Activated T-helper 1 cell treated with anti-CD3 and anti-CD28 coated beads, Interleukin-12 subunit alpha, Interleukin-12 subunit beta, Interleukin-2, Interleukin-4 antibody, amounts not matched to agents 30 ng/mL and 10 ng/mL and 1 ng/mL, durations not matched to agents 14 hours and 24 hours and 36 hours (primary cell): ENCODE measurements at places on chromosomes 16 and 17.

DNA sequence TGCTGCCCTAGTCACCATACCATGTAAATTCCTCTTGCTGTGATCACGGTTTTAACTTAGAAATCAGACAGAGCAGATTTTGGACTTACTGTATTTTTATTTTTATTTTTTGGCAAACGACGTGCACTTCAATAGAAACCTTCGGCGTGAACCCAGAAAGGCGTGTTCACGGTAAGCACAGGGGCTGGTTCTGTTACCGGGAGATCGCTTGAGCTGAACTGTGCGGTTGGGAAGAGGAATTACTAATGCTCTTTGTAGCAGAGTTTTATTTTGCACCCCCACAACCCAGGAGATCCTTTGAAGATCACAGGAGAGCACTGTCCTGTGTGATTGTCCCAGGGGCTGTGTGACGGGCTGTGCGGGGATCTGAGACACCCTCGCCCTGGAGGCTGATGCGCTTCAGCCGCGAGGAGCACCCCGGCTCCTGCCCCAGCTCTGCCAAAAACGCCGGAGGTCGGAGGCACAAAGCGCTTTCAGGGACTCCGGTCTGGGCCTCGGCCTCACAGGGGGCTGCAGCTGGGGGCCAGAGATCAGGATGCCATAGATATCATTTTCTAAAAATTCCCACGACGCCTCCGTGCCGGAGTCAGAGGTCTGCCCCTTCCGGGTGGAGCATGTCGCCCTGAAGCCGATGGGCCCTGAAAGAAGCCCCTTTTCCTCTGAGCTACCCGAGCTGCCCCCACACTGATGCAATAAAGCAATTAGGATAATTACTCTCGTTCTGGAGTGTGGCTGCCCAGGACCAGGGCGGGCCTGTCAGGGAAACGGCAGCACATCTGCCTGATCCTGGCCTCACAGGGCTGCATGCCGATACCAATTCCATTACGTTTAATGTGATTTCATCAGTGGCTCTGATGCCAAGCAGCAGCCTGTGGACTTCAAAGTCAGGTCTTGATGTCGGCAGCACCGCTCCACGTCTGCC is 71.8 kb downstream of the LMF1 start:
- no peak for DNase-seq

GRCh38 chr16:65739518-65739917 is 617.7 kb upstream of the CDH11 start:
- DNase-seq: no peak

- DNase-seq: no peak
These were observed 33.5 kb downstream of the GRIN2C start for GRCh38 chr17:74825952-74826719.

DNA sequence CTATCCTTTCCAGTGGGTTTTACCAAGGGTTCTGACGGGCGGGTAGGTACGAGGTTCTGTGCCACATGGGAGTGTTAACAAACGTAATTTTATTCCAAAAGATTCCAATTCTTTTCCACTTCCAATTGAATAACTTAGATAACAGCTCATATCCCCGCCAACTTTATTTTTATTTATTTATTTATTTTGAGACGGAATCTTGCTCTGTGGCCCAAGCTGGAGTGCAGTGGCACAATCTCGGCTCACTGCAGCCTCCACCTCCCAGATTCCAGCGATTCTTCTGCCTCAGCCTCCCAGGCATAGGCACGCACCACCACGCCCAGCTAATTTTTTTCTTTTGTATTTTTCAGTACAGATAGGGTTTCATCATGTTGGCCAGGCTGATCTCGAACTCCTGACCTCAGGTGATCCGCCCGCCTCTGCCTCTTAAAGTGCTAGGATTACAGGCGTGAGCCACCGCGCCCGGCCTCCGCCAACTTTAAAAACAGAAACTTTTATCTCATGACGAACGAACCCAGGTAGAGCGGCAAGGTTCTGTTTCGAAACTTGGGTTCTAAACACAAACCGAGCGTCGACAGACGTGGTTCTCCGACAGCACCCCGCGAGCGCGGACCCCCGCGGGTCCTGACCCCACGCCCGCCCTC is 613 bp downstream of the ECI1 start:
- DNase-seq: peak; percentile 34

- no peak for DNase-seq
These were observed 5.9 kb upstream of the NAGS start for GRCh38 chr17:43998552-43998951.

- DNase-seq: no peak
These were observed 8.1 kb downstream of the CRISPLD2 start for GRCh38 chr16:84827897-84828296.

- DNase-seq: no peak
These were observed 25.2 kb upstream of the HEATR6 start for GRCh38 chr17:60103957-60104356.

DNA sequence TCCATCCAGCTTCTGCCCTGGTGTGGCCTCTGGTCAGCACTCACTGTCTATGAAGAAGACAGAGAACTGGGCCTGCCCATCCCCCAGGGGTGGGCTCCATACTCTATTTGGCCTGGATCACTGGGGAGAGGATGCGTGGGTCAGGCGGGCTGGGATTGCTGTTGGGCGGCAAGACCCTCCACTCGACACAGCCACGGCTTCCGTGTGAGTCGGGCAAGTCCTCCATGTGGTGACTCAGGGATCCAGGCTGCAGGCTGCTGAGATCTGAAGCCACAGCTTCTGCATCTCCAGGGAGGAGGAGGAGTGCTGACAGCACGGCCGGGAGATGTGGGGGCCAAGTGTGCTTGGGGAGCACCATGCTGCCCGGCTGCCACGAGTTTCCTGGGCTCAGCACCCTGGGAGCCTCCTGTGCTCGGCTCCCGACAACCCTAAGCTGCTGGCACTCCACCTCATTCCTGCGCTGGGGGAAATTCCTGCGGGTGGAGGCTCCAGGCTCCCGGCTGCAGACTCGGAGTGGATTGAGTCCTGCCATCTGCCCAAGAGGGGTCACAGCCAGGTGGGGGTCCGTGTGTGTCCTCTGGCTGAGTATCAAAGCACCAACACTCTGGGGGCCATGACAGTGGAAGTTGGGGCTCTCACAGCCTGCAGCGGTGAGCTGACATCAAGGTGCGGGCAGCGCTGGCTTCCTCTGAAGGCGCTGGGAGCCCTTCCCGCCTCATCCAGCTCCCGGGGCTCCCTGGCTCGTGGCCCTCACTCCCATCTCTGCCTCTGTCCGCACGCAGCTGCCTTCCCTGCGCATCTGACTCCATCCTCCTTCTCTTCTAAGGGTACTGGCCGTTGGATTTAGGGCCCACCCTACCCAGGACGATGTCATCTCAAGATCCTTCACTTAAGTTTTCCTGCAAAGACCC is 24.4 kb upstream of the CBFA2T3 start:
- no peak for DNase-seq

DNA sequence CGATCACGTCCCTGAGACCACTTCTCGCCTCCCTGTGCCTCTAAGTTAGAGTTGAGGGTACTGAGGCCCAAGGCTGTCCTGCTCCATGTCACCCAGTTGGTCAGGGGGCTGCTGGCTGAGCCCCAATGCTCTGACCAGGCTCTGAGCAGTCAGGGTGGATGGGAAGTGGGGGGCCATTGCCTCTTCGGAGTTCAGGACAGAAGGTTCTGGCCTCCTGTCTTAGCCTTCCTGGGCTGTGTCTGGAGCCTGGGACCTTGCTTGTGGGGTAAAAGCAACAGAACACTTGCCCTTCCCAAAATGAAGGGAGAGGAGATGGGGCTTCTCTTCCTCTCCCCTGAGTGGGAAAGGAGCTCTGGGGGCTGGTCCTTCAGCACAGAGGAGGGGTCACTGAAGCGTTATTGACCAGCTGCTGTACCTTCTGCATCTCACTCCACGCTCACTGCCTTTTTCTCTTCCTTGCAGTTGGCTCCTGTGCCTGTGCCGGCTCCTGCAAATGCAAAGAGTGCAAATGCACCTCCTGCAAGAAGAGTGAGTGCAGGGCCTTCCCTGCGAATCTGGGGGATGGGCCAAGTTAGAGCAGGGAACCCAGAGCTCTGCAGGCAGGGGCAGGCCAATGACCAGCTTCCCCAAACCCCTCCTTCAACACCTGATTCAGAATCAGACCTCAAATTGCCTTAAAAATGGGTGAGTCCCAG is 580 bp downstream of the MT1X start:
- no peak for DNase-seq

DNA sequence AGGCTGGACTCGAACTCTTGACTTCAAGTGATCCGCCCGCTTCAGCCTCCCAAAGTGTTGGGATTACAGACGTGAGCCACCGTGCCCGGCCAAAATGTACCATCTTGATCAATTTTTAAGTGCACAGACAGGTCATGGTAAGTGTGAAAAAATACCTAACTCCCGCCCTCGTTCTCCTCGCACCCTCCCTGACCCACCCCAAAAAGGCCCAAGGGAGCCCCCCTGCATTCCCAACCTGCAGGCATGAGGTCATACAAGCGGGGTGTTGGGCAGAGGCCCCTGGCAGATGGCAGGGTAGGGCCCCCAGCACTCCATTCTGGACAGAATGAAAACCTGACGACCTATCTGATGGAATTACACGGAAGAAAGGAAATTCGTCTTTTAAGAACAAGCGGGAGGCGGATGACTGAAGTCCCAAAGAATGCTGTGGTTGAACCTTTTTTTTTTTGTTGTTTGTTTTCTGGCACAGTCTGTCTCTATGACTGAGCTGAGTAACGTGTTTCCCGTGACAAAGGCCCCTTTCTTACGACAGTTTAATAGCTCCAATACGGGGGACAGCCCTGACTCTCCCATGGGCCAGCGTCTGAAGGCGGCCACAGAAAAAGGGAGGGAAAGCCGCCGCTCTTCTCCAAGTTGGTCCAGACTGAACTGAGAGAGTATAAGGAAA is 376.4 kb downstream of the SLC39A11 start:
- no peak for DNase-seq

GRCh38 chr16:55836158-55836611 is 3.3 kb upstream of the CES1 start:
- no peak for DNase-seq

- no peak for DNase-seq
These were observed 32.5 kb downstream of the NMT1 start for GRCh38 chr17:45093444-45094110.

GRCh38 chr17:78196716-78197115 is 9.6 kb downstream of the AFMID start:
- DNase-seq: no peak

GRCh38 chr16:19284207-19284606 is 1.3 kb upstream of the CLEC19A start:
- no peak for DNase-seq

DNA sequence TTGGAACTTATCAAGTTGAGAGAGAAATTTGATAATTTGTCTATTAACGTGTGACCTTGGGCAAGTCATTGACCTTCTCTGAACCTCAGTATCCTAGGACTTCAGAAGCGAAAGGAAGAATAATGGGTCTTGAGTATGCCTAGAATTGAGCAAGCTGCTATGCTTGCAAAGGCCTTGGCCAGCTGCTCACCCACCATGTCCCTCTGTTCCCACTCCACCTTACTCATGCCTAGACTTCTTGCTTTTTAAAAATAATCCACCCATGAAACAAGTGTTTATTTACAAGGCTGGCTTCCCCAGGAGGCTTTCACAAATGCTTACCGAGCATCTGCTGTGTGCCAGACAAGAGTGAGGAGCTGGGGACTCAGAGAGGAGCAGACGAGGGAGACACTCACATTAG is 590.6 kb downstream of the MAF start:
- no peak for DNase-seq

DNA sequence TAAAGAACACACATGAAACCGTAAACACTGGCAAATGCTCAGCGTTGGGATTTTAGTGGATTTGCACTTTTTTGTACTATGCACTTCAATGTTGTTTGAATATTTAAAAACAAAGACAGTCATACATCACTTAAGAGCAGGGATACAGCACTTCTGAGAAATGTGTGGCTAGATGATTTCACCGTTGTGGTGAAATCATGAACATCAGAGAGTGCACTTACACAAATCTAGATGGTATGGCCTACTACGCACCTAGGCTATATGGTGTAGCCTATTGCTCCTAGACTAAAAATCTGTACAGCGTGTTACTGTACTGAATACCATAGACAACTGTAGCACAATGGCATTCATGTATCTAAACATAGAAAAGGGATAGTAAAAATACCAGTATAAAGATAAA is 37.6 kb upstream of the CNEP1R1 start:
- no peak for DNase-seq

DNA sequence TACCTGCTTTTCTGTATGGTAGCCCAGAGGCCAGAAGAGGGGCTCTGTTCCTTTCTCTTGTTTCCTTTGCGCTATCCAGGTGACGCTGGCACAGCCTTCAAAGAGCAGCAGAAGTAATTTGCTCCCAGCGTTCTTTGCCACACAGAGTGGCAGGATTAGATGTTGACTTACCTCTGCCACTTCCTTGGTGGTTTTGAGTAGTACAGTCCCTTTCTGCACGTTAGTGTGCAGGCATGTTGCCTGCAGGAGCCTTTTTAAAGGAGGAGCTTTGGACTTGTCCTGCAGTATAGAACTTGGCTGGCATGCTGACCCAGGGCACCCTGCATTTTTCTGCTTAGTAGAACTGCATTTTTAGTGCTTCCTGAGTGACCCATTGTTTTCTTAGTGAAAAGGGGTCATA is at the start of gene ABCC11:
TSS of gene ABCC11 (minus strand) at position 229 of the 400 bp plus-strand sequence. CDS start 15,618 bp downstream, outside the sequence.
- no peak for DNase-seq

GRCh38 chr16:64926476-64926875 is 195.4 kb downstream of the CDH11 start:
- DNase-seq: no peak

- no peak for DNase-seq
These were observed 744 bp upstream of the PLXDC1 start for GRCh38 chr17:39151943-39152818.

DNA sequence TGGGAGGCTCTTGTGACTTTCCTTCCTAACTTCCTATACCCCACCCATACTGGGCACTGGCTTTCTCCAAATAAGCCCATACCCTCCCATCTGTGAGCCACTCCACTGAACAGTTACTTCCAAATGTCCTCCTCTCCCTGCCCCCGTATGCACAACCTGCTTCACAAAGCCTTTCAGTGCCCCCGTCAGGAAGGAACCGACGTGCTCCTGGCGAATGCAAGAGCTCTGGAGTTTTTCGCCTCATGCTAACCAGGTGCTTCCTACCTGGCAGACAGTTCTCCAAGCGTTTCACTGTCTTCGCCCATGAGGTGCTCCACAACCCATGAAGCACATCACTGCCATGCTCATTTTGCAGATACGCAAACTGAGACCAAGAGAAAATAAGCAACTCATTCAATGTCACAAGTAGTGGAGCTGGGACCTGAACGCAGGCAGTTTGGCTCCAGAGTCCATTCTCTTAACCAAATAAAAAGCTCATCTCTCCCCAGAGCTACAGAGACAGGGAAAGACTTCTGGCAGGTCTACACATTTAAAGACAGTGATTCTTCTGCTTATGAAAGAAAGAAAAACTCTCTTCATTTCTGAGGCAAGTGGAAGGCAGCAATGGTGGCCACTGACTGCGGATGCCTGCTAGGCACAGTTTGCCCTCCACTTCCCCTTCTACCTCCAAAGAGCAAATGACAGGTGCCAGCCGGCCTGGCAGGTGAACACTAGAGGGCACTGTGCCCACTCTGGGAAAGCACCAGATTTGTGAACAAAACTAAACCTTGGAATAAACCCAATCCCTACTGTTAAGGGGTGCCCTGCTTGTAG is 23.8 kb downstream of the SPHK1 start:
- DNase-seq: peak; percentile 42
